ENCODE measurements at places on chromosomes 11 and 22. TPM values are rescaled to one million over a fixed set of nuclear protein-coding genes. Genes with fewer than 3 reads are reported as not detected.

KIF18A gene
- 0.48 TPM for polyA plus RNA-seq

USH1C gene
- polyA plus RNA-seq, result not detected

XKR3 gene
- not detected for polyA plus RNA-seq

MYO18B gene
- 0.34 TPM for polyA plus RNA-seq

MAPK11 gene
- polyA plus RNA-seq, result 36.3 TPM

SMTN gene
- polyA plus RNA-seq, result 3.4 TPM

OR4A16 gene
- not detected for polyA plus RNA-seq

All from neural cell (in vitro differentiated cells).